ENCODE measurements at places on chromosomes 6 and 20.

DNA sequence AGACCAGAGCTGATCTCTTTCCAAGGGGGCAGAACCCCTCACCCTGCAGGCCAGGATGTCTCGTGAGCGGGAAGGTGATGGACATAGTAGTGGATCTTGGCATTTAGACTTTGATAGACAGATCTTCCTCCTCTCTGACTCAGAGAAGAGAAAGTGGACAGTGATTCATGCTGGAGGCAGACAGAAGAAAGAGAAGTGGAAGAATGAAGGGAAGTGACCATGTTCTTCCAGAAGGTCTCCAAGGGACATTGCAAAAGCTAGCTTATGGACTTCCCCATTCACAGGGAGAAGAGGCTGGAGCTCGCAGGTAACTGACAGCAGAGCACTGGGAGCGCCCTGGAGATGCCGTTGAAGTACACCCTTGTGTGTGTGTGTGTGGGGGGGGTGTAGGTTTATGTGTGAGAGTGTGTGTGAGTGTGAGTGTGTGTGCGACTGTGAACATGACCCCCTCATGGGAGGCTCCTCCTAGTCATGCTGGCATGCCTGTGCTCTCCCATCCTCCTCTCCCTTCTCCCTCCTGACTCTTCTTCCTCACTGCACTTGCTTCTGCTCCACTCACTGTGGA is 8.0 kb upstream of the RAET1L start:
- DNase-seq: no peak

- DNase-seq: no peak
Measured at GRCh38 chr20:33097001-33097400, 17.6 kb downstream of the BPIFB4 start.

DNA sequence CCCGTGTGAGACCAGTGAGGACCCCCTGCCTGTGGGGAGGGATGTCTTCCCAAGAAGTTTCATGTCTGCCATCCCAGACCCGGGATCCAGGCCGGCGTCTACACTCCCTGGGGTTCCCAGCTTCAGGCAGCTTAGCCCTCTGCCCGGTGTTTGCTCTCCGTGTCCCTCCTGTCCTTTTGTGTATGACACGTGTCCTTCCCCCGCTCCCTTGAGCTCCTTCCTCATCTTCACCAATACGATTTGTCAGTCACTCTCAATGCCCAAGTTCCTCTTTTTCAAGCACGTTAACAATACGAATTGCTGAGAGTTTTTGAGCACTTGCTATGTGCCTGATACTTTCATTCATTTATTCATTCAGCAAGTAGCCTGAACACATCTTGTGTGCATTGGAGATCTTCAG is 115.6 kb upstream of the PTPN1 start:
- no peak for DNase-seq

DNA sequence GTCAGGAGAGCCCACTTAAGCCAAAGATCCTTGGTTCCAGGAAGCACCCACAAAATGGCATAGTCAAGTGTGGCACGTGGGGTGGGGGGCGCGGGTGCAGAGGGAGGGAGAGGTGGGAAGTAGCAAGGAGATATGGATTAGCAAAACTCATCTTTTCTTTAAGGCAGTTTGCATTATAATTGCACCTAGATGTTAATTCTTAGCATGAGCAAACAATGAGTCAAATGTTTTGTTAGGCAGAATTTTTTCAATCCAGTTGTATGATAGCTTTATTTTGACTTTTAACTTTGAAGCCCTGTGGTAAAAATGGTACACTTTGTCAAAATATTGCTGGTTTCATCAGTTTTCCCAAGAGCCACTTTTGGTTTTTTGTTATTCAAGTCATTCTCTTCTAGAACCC is 15.0 kb downstream of the SCAND1 start:
- DNase-seq: no peak

DNA sequence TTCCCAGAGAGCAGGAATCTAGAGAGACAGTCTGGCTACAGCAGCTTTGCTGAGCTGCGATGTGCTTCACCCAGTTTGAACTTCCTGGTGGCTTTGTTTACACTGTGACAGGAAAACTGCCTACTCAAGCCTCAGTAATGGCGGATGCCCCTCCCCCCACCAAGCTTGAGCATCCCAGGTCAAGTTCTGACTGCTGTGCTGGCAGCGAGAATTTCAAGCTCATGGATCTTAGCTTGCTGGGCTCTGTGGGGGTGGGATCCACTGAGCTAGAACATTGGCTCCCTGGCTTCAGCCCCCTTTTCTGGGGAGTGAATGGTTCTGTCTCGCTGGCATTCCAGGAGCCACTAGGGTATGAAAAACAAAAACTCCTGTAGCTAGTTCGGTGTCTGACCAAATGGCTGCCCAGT is 91.0 kb upstream of the ESR1 start:
- no peak for DNase-seq

DNA sequence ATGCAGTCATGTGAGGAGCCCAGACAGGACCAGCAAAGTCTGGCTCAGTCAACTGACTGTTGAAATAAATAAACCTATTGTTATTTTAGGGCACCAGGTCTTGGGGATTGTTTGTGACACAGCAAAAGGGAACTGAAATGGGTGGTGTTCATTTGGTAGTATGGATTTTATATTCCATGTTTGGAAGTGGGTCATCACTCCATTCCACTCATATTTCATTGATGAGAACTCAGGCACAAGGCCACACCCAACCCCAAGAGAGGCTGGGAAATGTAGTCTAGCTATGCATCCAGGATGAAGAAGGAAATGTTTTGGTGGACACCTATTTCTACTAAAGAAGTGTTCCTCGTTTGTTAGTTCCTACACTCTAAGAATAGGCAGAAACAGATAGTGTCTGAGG is 64.9 kb upstream of the BTBD3 start:
- DNase-seq: no peak

GRCh38 chr20:9258901-9259300 is 190.0 kb downstream of the PLCB4 start:
- DNase-seq: no peak

GRCh38 chr6:99195986-99196655 is 153.4 kb downstream of the FAXC start:
- DNase-seq: no peak

GRCh38 chr20:60138256-60139220 is 180.3 kb downstream of the CDH26 start:
- DNase-seq: peak; percentile 21

GRCh38 chr6:5091210-5092069 is 6.3 kb downstream of the PPP1R3G start:
- DNase-seq: no peak

- DNase-seq: no peak
Measured at GRCh38 chr6:159450815-159451465, 242.1 kb downstream of the SOD2 start.

- DNase-seq: peak; percentile 82
Measured at GRCh38 chr20:42099101-42099500, 480.9 kb upstream of the CHD6 start.

DNA sequence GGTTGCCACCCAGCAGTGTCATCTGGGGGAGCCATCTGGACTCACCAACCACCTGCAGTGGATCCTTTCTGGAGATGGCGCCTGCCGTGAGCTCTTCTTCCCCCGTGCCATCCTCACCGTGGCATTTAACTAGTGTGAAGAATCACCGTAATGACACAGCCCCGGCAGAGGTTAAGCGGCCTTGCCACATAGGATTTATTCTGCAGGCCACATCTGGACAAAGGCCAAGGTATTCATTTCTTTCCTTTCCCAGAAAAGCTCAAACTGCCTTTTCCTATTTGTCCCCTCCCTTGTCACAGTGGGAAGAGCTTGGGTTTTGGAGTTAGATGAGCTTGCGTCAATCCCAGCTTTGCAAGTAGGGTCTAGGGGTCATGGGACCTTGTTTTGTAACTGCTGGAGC is 88.4 kb downstream of the PXDC1 start:
- no peak for DNase-seq

DNA sequence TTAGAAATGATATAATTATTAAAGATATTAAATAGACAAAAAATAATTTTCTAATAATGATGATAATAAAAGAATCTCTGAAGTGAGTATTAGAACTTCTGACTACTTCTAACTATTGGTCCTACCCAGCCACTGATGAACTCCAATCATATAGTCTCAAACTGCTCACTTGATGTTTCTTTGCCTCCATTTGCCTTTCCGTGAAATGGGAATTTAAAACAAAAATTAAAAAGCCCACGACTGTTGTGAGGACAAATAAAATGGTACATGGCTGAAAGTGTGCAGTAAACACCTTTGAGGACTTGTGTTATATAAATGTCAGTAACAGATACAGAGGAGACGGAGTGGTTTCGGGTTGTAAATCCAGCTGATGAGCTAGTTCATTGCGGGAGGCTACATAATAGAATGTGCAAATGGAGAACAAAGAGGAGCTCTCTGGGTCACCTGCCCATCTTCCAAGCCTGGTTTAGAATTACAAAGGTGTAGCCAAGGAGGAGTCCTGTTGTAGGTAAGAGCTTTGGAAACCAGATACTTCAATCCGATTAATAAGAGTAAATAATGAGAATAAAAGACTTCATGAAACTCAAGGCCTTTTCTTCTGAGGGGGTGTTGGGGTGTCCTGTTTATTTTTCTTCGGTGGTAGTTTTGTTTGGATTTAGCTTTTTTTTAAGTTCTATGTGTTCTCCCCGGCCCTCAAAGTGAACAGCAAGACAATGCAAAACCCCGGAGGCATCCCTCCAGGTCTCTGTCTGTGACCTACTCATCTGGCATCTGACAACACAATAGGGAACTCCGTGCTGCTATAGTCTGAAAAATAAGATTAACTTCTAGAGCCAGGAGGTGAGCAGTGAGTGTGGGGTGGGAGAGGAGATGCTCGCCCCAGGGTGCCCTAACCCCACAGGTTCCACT is 4.4 kb upstream of the PXDC1 start:
- DNase-seq: peak; percentile 95

- no peak for DNase-seq
Measured at GRCh38 chr20:22307409-22307808, 277.0 kb downstream of the FOXA2 start.

- no peak for DNase-seq
Measured at GRCh38 chr20:7926767-7927166, 13.5 kb downstream of the HAO1 start.

DNA sequence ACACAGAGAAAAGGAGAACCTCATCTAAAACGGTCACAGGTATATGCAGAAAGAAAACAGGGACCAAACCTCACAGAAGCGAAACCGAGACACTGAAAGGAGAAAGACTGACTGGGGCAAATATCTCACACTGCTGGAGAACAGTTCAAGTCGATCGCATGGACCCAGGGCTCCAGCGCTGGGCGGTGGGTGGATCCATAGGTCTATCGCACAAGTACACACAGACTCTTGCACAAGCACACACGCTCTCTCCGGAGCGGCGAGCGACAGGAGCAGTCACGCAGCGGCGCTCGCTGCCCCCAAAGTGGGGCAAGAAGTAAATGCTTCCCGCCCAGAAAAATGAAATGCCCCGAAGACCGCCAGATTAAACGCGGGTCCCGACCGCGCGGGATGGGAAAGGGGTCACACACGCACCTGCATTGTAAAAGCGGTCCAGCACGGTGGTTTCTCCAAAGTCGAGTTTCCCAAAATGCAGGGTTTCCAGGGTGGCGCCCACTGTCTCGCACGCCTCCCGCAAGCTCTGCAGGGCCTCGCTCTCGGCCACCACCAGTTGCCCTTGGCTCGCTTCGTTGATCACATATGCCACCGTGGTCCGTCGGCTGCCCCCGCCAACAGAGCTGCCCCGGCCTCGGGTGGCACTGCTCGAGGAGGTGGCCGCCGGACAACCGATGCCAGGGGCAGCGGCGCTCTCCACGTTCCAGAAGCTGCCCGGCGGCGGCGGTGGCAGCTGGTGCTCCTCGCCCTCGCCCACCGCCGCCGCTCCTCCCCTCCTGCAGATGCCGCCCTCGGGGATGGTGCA is 782 bp downstream of the MAP3K5 start:
- no peak for DNase-seq

GRCh38 chr20:21519136-21519584 is 5.3 kb upstream of the NKX2-2 start:
- DNase-seq: peak; percentile 22

GRCh38 chr20:61771805-61772350 is 293.8 kb downstream of the TAF4 start:
- DNase-seq: no peak

DNA sequence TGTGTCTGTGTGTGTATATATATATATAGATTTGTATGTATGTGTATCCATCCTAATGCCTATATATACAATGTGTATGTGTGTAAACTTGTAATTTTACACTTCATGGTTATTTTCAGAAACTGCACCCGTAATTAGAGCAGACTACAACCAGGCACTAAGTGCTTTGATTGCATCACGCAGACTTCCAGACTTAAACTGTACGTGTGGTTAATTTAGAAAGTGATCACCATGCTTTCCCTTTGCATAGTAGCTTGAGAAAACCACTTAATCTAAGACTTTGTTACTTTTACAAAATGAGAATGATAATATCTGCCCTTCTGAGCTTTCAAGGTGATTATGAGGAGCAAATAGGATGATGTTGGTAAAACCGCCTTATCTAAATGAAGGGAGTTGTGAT is 50.1 kb upstream of the E2F3 start:
- no peak for DNase-seq

GRCh38 chr6:15358579-15359327 is 112.9 kb downstream of the JARID2 start:
- DNase-seq: no peak

DNA sequence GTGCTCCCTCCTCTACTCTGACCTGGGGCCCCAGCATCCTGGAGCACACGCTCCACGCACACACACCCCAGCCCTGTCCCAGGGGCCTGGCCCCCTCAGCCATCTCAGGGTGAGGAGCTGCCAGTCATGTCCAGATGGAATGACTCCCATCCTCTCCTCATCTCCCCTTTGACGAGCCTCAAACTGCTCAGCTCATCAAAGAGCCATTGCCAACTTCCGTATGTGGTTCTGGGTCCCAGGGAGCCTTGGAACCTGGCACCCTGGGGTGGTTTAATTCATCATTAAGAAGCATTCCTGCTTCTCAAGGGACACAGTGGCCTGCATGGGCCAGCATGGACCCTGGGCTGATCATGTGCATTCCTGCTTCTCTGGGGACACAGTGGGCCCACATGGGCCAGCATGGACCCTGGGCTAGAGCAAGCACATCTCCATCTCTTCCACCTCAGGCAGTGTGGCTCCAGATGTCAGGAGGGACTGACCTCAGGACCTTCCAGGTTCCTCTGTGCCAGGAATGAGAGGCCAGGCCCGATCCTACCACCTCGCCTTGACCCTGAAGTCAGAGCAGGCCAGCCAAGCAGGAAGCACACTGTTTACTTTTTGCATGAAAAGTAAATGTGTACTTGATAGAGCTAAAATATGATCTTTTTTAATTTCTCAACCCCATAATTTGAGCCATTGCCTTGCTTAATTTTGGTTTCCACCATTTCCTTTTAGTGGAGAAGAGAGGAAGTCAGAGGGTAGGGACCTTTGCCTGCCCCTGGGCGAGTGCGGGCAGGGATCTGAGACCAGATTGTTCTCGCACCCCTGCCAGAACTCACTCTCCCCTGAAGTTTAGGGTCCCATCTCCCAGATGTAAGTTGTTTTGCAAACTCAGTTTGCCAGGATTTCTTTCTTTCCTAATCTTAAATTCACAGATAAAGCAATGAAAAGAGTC is 26.1 kb downstream of the SPATA2 start:
- DNase-seq: no peak

- no peak for DNase-seq
Measured at GRCh38 chr6:157174731-157175130, 148.6 kb downstream of the TMEM242 start.

- no peak for DNase-seq
Measured at GRCh38 chr6:30795549-30796293, 51.4 kb upstream of the IER3 start.

GRCh38 chr6:42727087-42727611 is 4.8 kb upstream of the PRPH2 start:
- DNase-seq: no peak

GRCh38 chr20:49186535-49187329 is 1.4 kb downstream of the STAU1 start:
- DNase-seq: no peak

Measured in NCI-H2029 treated with DMSO at 0.1 percent for 48 hours (cell line).